ENCODE measurements at places on chromosomes 1 and 21.

DNA sequence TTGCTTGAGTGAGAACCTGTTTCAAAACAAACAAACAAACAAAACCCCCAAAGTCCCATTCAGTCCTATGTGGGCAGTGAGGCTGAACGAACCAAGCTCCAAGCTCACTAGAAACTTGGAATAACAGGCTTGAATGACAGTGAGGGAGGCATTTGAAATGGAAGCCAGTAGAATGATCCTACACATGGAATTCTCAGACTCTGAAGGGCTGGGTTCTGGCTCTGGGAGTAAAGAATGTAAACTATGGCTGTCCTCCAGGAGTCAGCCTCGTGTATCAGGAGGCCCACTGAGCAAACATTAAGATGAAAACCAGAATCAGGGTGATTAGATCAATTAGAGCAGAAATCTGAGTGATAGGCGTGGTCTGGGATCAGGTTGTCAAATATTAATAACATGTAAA lies 14.9 kb downstream of the PCP4L1 start:
- DNase-seq = no peak

DNA sequence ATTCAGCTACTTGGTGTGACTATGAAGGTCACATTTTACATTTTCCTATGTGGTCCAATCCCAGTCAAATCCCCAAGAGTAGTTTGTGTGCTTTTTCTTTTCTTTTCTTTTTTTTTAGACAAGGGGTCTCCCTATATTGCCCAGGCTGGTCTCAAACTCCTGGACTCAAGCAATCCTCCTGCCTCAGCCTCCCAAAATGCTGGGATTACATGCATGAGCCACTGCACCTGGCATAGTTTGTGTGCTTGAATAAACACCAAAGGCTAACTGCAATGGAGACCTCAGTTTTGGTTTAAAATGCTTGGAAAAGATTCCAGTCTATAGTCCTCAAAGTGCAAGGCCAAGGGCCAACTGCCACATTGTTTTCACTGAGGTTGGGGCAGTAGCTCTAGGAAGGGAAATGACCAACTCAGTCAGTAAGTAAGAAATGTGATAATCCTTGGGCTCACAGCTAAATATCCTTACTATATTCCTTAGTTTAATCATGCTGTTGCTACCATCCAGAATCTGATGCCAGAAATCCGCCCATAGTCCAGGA lies 38.6 kb downstream of the EIF2B3 start:
- no peak for DNase-seq

DNA sequence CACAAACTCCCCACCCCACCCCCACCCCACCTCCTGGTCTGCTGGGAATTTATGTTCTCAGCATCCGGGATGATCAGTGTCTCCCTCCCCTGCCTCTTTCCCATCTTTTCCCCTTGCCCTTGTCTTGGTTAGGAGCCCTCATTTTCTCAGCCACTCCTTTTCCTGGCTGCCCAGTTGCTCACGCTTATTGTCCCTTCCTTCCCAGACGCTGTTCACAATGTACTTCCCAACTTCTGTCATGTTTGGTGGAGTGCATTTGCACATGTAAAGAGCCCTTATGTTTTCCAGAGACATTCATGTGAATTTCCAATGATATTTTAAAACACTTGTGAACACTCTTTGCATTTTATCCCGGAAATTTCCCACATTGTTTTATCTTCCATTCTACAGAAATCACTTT lies 192.1 kb downstream of the RHOU start:
- no peak for DNase-seq

GRCh38 chr21:40255518-40256444 lies 388.5 kb downstream of the PCP4 start:
- DNase-seq = no peak

- no peak for DNase-seq
Measured at GRCh38 chr1:151629278-151629677, 17.4 kb downstream of the SNX27 start.

- DNase-seq = no peak
Measured at GRCh38 chr1:39533442-39533841, 42.0 kb downstream of the BMP8A start.

DNA sequence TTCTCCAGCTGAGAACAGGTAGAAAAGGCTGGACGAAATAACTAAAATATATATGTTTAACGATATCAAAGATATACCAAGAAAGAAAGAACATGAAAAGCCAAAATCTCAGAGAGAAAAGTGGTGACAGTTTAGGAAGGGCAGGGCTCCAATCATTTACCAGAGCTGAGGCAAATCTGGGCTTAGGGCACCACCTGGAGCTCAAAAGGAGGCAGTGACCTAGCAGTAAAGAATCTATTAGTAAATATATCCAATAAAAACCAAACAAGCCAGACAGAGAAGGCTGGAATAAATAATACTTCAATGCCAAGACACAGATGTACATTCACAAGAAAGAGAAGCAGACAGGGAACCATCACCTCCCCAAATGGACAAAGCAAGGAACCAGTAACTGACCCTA lies 43.5 kb downstream of the CHIA start:
- peak; percentile 57 for DNase-seq

DNA sequence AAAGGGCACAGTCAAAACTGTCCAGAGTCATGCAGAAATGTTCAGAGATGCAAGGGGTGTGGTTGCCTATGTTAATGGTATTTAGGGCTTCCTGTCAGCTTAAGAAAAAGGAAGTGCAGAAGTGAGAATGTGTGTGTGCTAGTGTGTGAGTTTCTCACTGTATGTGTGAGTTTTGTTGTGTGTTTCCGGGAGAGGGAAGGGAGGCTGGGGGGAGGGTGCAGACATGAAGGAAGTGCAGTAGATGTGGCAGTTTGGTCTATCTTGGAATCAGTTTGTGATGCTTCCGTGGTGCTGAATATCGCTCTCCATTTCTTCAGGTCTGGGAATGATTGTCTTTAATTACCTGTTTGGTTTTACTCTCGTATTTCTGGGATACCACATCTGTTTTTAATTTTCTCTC lies 16.5 kb upstream of the ATP6V1G3 start:
- peak; percentile 22 for DNase-seq

DNA sequence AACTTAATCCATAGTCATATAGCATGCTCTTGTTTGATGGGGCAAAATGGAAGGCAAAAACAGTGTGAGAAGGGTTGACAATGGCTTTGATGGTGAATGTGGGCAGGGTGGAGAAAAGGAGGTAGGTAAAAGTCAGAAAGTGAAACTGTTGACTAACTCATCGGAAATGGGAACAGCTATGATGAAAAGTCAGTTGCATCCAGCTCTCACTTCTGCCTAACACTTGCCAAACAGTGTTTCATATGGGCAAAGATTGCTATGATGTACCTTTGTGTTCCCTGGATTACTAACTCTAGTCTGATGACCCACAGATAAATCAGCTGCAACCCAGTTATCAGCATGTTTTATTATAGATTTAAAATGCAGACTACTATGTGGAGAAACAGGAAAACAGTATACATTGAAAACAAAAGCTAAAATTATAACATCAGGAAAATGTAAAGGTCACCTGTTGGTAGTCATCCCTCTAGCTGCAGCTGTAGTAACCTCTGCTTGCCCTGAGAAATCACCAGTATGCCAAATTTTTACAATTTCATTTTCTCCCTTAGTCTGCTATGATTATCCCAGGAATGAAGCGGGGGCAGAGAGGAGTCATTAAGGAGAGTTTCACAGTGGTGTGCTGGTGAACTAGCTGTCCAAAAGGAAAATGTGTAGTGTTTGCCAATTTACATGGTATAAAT lies 11.7 kb downstream of the TNFSF18 start:
- no peak for DNase-seq

DNA sequence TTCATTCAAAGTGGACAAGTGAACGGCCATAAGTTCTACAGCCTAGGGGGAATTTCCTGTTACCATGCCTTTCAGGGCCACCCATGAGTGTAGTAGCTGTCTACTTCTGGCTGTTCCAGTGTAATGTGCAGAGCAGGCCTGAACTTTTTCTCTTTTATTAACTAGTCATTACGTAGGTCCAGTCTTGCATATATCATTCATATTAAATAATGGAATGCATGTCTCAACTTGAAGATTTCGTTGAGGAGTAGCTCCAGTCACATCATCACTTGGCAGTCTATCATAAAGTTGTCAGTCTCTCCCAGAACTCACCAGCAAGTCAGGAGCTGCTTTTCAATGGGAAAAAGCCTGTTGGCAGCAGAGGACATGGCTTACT lies 12.0 kb upstream of the GIPC2 start:
- no peak for DNase-seq

DNA sequence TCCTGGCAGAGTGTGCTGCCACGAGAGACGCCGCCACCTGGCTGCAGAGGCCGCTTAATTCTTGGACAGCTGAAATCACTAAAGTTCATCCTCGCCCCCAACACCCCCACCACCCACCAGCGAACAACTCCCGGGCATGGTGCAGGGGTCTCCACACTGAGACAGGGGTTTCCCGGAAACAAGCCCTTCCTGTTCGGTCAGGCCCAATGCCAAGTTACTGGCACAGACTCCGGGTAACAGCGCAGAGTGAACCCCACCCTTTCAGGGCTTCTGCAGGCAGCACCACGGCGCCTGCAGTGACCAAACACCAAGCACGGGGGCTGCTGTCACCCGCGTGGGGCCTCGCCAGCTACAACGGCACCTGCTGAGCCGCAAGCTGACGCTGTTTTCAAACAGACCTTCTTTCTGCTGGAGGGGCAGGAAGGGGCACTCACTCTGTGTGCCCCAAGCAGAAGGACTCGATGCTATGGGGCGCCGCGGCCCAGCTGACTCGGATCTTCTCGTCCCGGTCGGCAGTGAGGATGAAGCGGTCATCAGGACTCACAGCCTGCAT lies 17.4 kb downstream of the WDR4 start:
- no peak for DNase-seq

DNA sequence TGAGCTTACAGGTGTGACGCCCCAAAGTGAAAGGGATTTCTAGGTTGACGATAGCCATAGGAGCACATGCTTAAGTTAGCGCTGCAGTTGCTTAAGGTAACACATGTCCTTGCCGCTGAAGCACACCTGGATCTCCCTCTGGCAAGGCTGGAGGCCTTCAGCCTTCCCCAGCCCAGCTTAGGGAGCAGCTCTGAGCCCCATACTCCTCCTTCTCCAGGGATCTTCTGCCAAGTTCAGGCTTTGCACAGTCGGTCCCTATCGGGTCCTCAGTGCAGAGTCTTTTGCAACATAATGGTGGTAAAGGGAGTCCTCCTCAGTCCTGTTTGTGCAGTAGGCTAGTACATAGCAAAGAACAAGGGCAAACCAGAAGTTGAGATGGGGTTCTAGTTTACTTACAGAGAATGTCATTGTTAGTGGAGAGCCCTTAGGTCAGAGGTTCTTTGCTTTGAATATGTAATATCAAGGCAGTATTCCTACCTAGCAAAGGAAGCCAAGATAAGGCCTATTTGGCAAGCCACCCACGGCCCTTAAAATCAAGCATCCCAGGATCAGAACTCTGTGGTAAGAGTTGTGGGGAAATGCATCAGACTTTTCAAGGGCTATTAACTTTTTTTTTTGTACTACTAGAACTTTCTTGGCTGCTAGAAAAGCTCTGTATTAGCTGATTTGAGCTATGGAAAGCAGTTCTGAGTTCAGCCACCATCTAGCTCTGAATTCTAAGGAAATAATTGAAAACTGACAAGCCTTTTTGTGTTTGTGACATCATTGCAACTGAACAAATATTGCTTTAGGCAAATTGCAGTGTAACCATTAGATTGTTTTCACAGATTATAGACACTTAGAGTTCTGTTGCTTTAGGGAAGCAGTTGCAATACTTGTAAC lies 1.4 kb downstream of the EVA1C start:
- DNase-seq = no peak

All from GM10248 (cell line).